ENCODE measurements at places on chromosomes 6 and 20.

DNA sequence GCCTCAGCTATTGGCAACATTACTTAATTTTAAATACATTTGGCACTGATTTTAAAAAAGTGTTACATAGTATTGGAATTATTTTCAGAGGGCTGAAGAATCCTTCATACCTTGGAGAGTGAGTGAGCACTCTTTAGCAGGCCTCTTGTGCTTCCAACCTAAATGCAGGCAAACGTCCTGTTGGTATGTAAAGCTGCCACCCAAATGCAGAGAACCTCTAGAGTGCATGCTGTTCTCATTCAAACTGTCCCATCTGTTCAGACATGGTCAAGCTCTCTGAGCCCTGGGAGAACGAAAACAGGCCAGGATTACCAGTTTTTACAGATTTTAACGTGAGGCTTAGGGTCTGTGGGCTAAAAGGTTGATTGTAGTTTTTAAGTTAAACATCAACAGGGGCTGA, 378.0 kb upstream of the FLRT3 start:
- no peaks in the 10 kb centered on the region for H3K27me3 ChIP-seq
- no peaks in the 10 kb centered on the region for H3K36me3 ChIP-seq
- H3K27ac ChIP-seq = no peak overlapping the region
- H3K4me3 ChIP-seq = no peak overlapping the region

- DNase-seq = no peak
- no peak overlapping the region for H3K27ac ChIP-seq
- peaks cover 11% of the 10 kb centered on the region for H3K4me1 ChIP-seq
- peaks cover 4% of the 10 kb centered on the region for H3K36me3 ChIP-seq
- no peaks in the 10 kb centered on the region for H3K27me3 ChIP-seq
Observed at GRCh38 chr6:28107506-28107905, 16.9 kb upstream of the ZSCAN16 start.

DNA sequence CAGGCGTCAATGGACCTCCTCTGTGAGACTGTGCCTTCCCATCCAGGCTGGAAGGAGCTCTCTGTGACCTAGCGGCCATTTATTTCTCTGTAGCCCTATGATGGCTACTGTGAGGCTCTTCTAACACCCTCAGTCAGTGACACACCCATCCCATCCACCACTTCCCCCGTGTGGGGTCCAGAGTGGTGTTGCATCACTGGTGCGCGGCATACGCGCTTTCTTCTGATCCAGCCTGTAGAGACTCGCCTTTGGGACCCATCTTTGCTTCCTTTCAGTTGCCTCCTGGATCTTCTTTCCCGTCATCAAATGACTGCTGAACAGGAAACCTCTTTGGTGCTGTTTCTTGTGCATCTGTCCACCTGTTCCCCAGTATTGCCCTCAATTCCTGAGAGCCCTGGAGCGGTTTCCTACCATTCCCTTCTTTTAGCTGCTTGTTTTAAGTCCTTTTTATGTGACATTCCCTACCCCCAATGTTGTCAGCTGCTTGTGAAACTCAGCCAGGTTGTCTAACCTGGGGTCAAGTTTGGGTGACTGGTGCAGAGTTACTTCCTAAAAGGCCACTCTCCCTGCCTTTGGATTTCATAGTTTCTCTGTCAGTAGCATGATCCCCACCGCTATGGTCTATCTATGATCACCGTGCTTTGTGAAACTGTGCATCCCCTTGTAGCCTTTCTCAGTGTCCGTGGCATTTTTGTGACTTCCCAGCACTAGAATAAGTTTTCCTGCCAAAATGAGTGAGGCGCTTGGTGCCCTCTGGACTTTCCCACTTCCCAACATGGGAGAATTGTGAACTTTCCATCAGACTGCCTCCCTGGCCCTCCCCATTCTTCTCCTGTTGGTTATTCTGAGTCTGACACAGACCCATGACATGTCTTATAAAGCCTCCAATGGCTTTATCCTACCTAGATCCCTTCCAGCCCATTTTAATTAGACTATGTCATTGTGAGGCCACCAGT, 5.7 kb downstream of the PRR3 start:
- H3K27ac ChIP-seq = peak overlapping the region; percentile 67
- H3K36me3 ChIP-seq = peaks cover 20% of the 10 kb centered on the region
- DNase-seq = no peak
- no peaks in the 10 kb centered on the region for H3K27me3 ChIP-seq
- H3K4me1 ChIP-seq = peaks cover 10% of the 10 kb centered on the region
- H3K4me3 ChIP-seq = no peak overlapping the region

- H3K4me3 ChIP-seq = peak overlapping the region; percentile 94
- DNase-seq = no peak
- H3K4me1 ChIP-seq = peaks cover 37% of the 10 kb centered on the region
- no peaks in the 10 kb centered on the region for H3K27me3 ChIP-seq
- H3K36me3 ChIP-seq = peaks cover 15% of the 10 kb centered on the region
Observed at GRCh38 chr20:4999788-5000187, 1.5 kb downstream of the SLC23A2 start.

- no peak within 1 kb of the TSS for H3K4me3 ChIP-seq
- no peaks in the 10 kb centered on the region for H3K27me3 ChIP-seq
- H3K27ac ChIP-seq = no peak within 1 kb of the TSS
- H3K36me3 ChIP-seq = peaks cover 24% of the 10 kb centered on the region
- no peak for DNase-seq
Observed at GRCh38 chr20:59019217-59019616, at the start of gene TUBB1. TSS of gene TUBB1 (plus strand) at chr20:59019429. CDS start at chr20:59019523, 94 bp downstream.
